ENCODE measurements at places on chromosomes 12 and 14.

DNA sequence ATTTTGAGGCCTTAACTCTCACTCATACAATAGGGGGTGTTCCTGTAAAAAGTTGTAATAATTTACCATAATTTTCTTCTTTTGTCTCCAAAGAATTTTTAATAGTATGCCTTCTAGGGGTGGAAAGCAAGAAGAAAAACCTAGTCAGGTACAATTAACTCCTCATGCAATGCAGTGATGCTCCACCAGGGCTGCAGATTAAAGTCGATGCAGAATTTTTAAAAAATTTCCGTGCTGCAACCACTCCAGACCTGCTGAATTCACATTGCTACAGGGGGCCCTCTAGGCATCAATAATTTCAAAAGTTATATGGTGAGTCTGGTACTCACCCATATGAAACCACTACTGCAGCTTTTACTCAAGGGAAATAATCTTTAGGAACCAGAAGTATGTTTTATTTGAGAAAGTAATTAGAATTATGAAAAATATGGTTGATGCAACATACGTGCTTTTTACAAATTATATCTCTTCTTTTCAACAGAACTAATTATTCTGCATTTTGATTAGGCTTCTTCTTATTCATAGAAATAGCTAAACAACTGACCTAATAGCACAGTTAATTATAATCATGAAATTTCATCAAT is 353.2 kb downstream of the BCAT1 start:
- DNase-seq = no peak

DNA sequence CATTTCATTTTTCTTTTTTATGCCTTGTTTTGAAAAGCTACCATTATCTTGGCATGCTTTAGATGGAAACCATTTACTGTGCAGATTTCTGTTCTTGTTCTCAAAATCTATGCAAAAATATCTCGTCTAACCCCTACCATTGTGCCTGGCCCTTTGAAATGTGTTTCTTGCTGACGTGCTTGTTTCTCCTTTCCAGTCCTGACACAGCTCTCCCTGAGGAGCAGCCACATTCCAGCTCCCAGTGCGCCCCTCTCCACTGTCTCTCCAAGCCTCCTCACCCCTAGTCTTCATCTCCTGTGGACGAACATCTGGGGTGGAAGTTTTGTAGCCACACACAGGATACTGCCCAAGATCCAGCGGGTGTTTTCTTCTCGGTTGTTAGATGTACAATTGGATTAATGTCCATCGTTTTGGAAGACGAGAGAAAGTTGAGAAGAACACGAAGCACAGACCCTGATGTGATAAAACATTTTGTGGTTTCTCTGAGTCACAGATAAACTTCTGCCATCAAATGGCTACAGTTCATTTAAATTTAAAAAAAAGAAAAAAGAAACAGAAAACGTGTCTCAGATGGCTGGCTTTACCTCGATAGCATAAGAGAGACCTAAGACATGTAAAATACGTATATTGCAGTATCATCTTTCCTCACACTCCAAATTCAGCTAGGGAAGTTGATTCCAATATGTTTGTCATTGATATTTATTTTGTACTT is 21.9 kb upstream of the FGD4 start:
- no peak for DNase-seq

GRCh38 chr14:100530270-100531072 is 56.7 kb downstream of the BEGAIN start:
- DNase-seq = no peak

GRCh38 chr12:118743896-118744700 is 237.2 kb upstream of the SRRM4 start:
- DNase-seq = no peak

- no peak for DNase-seq
Observed at GRCh38 chr12:53191096-53191884, 10.6 kb upstream of the CSAD start.

- DNase-seq = no peak
Observed at GRCh38 chr12:873954-874353, 75.5 kb downstream of the RAD52 start.

- no peak for DNase-seq
Observed at GRCh38 chr12:53862206-53862605, 76.4 kb upstream of the HOXC13 start.

DNA sequence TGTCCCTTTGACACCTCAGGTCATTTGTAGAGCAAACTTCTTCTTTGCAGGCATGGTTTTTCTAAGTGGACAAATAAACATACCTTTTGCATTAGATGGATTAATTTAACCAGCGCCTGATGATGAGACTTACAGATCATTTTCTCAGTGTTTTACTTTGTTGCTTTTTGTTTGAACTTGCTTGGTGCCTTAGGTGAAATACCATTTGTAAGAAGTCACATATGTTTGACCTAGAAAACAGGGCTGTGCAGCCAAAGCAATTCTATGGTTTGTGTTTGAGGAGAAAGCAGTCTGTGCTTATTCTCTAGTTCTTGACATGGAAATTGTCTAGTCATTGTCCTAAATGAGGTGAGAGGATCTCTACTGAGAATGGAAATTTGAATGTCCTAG is 111.1 kb downstream of the DIP2B start:
- no peak for DNase-seq

- DNase-seq = no peak
Observed at GRCh38 chr12:56805355-56805754, 42.2 kb downstream of the HSD17B6 start.

DNA sequence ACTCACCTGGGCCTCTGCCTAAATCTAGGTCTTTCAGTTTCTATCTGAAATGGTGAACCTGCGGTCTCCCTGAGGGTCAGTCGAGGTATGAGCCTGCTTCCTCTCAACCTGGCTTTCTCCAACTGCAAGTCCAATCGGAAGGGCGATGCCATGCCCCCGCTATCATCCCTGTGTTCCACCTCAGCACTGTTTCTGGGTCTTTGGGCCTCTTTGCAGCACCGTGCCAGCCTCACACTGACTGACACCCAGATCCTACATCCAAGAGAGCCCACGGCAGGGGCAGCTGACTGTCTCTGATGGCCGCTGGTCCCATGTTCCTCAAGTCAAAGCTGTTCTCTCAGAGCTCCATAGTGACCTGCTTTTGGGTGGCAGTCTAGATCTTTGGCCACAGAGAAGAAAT is 120.7 kb downstream of the PAPOLA start:
- DNase-seq = no peak

DNA sequence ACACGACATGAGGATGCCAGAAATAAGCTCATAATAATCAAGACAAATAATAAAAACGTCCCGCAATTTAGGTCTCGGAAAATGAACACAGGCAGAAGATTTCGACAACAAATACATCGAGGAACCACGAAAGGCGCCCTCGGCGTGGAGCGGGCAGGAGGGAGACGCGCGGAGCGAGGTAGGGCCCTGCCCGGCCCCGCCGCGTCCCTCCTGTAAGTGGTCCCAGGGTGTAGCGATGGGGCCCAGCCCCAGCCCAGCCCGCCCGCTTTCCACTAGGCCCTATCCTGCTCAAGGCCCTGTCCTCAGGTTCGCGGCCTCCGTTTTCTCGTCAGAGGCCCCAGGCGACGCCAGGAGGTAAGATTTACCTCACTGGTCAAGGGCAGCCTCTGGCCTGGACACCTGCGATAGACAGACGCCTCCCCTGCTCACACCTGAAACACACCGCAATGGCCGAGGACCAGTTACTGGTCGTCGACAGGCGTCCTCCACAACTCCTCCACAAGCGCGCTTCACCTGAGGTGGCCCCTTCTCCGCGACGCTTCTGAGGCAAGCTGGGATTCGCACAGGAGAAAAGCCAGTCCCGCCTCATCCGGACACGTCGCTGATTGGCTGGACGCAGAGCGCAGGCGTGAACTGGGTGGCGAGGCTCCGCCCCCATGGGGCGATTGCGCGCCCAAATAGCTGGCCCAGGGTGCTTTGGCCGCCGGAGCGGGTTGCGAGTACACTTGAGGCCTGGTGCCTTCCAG is at the start of gene SYCP3:
TSS of gene SYCP3 (minus strand) at position 543 of the 746 bp plus-strand sequence. CDS start 1,527 bp downstream, outside the sequence.
- no peak for DNase-seq

DNA sequence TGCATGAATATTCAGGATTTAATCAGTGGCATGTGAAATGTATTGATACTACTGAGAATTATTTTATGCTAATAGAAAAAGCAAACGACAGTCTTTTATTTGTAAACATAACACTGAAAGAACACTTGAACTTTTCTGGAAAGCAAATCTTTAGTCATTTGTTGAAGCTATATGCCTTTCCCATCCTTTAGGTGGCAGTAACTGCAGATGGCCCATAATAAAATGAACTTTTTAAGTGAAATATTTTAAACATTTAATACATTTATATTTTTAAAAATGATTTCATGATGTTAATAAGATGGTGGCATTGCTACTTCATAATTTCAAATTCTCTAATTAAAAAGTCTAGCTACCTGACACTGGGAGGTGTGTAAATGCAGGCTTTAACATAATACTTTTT is 13.9 kb upstream of the KRR1 start:
- no peak for DNase-seq

DNA sequence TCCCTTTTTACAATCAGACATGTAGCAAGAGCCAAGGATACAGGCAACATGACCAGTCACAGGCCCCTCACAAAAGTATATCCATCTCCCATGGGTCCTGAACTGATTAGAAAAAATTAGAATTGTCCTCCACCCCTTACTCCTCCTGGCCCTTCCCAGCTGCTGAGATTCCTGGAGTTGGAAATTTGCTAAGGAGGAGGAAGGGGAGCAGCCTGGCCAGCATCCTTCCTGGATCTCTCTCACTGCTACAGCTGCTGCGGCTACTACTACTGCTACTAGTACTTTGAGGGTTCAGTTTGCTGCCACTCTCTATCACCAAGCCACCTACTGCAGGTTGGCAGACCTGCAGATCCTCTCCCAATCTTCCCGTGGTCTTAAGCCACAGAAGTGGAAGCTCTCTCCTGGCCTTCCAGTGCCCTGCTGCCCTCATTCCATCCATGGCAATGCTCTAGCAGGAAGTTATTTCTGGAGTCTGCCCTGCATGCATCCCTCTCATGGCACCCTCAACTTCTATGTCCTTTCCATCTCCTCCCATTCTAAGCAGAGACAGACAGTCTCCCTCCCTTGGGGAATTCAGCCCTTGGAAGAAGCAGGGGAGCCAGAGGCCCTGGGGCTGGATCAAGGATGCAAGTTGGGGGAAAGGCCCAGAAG is 1.0 kb downstream of the ITGA7 start:
- no peak for DNase-seq

DNA sequence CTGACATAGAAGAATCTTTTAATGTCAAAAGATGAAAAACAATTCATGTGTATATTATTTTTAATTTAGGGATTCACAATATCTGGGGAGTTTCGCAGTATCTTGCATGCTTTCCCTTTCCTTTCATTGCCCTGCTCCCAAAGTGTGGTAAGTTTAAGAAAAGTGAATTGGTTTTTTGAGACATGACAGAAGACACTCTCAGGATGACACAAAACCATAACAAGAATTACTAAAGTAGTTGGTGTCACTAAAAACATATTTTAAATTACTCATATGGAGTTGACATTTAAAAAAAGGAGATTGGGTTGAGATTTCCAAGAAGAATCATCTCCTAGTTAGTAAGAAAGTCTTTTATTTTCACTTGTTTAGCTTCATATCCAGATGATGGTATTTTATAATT is 5.1 kb upstream of the PCNX1 start:
- no peak for DNase-seq

DNA sequence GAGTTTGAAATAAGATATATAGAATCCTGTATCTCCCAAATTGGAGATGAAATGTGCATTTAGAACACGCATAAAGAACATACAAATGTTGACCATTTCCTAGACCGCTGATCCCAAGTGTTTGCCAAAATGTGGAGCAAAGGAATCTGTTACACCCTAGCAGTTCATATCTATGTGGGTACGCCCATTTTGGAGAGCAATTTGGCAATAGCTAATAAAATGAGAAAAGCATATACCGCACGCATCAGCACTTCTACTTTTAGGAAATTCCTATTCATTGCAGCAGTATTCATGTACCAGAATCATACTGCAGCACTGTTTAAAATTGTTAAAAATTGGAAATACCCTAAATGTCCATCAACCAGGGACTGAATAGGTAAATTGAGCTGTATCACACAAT is 937.8 kb downstream of the BCL11B start:
- DNase-seq = no peak

- DNase-seq = no peak
Observed at GRCh38 chr12:62637679-62638078, 171.1 kb downstream of the MON2 start.

DNA sequence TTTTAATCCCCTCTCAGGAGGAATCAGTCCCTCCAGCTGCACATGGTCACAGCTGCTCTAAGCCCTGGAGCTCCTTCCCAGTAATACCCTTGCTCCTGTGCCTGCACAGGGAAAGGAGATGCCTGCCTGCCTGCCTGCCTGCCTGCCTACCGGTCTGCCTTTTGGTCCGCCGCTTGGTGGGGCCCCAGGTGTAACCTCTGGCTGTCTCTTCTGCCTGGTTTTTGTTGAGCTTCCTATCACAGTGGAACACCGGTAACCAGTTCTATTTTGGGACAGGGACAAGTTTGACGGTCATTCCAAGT is 99.8 kb downstream of the DAD1 start:
- no peak for DNase-seq

GRCh38 chr14:100709289-100710284 is 17.1 kb upstream of the DLK1 start:
- no peak for DNase-seq

DNA sequence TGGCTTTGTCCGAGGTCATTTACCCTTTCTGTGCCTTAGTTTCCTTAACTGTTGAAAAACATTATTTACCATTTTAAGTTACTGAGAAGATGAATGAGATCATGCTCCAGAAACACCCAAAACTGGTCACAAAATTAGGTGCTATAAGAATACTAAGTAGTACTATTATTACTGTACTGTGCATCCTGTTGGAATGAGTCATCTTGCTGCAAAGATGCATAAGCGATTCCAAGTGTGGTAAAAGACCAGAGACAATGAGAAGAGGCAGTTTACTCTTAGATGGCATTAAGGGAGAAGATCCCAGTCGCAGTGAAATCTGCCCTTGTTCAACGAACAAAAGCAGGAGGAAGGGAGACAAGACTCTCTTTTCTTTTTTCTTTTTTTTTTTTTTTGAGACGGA is 4.2 kb upstream of the PLEKHA5 start:
- DNase-seq = no peak

- DNase-seq = peak; percentile 37
Observed at GRCh38 chr14:21087294-21088091, 11.0 kb downstream of the ZNF219 start.

DNA sequence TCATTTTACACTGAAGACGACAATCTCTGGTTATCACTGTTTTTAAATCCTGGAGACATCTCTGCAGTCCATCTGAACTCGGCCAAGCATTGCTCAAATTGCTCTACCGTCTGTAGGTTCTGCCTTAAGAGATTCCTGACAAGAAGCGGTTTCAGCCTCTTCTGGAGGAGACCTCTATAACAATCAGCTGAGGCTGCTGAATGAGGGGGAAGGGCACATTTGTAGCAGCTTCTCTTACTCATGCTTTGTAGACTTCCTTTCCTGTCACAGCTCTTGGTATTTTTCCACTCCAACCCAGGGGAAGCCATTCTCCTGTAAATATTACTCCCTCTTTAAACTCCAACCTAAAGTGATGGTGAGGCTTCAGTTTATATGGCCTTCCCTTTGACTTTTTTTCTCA is 3.0 kb downstream of the ARG2 start:
- no peak for DNase-seq

DNA sequence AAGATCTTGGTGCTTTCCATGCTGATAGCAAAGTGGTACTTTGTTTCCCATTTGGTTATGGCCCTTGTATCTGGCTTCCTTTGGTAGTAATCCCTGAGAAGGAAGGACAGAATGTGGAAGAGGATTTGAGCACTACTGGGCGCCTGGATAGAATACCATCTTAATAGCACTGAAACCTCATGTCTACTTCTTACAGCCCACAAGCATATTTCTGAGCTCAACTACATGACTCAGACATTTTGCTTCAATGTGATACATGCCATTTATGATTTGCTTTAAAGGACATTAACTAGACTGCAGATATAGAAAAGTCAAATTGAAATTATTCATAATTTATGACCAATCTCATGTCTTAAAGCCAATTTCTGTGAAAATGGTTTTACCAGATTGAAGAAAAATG is 80.4 kb downstream of the LIN7A start:
- no peak for DNase-seq

All from NCI-H446 treated with DMSO at 0.1 percent for 48 hours (cell line).